SK-N-DZ (cell line): ENCODE measurements at places on chromosomes 7 and 10.
A peak's percentile ranks its signal among the peaks of the same experiment; 100 is the strongest.

DNA sequence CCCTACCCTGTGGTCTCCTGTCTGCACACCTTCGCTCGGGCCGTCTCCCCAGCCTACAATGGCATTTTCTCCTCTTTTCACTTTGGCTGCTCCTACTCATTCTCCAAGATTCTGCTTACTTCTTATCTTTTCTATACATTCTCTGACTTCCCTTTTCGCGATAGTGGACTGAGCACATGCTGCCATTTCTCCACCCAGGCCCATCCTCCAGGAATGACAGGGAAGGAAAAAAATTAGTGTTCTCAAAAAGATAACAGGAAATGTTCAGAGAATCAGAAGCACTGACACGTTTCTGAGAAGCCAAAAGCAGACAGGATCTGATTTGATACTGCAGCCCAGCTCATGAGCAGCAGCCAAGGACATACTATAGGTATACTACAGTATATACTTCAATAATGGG, 6.4 kb upstream of the ANXA11 start:
- DNase-seq: no peak

- no peak for DNase-seq
These were observed 184.7 kb downstream of the PLPP4 start for GRCh38 chr10:120641695-120642094.

DNA sequence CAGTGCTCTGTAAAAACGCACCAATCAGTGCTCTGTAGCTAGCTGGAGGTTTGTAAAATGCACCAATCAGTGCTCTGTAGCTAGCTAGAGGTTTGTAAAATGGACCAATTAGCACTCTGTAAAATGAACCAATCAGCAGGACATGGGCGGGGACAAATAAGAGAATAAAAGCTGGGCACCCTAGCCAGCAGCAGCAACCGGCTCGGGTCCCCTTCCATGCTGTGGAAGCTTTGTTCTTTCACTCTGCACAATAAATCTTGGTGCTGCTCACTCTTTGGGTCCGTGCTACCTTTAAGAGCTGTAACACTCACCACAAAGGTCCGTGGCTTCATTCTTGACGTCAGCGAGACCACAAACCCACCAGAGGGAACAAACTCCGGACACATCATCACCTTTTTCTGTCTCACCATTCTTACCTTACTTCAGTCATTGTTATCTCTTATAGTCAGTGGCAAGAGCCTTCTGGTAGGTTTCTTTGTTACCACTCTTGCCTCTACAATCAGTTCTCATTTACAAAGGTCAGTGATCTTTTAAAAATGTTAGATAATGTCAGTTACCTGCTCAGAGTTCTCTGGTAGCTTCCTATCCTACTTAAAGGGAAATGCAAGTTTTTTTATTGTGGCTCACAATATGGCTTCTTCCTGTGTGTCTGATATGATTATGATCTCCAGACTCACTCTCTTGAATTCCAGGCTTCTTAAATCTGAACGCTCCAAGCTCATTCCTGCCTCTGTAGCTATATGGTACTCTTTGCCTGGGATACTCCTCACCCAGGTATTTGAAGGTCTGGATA, 4.5 kb downstream of the STAM start:
- no peak for DNase-seq

DNA sequence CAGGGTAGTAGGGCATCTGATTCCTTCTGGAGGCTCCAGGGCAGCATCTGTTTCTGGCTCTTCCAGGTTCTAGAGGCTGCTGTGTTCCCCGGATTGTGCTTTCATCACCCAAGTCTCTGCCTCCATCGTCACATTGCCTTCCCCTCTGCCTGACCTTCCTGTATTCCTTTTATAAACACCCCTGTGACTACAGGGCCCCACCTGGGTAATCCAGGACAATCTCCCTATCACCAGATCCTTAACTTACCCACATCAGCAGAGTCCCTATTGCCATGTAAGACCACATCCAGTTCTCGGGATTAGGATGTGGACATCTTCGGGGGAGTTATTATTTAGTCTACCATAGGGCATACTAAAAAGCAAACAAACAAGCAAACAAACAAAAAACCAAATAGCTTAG, 39.4 kb upstream of the AGR3 start:
- DNase-seq: no peak

DNA sequence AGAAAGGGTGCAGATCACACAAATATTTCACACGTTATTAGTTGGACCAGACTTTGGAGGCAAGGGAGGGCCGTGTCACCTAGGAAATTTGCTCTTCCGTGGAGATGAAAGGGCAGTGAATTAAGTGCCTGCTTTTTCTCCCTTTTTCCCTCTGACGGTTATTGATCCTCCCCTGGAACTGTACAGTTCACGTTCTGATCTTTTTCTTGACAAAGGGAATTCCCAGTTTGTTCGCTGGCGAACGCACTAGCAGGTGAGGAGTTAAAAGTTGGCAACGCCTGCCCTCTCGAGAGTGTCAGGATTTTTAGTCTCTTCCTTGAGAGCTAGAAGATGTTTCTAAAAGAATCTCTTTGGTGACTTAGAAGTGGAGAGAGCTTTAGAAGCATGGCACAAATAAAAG, 111.5 kb downstream of the TCF7L2 start:
- no peak for DNase-seq

DNA sequence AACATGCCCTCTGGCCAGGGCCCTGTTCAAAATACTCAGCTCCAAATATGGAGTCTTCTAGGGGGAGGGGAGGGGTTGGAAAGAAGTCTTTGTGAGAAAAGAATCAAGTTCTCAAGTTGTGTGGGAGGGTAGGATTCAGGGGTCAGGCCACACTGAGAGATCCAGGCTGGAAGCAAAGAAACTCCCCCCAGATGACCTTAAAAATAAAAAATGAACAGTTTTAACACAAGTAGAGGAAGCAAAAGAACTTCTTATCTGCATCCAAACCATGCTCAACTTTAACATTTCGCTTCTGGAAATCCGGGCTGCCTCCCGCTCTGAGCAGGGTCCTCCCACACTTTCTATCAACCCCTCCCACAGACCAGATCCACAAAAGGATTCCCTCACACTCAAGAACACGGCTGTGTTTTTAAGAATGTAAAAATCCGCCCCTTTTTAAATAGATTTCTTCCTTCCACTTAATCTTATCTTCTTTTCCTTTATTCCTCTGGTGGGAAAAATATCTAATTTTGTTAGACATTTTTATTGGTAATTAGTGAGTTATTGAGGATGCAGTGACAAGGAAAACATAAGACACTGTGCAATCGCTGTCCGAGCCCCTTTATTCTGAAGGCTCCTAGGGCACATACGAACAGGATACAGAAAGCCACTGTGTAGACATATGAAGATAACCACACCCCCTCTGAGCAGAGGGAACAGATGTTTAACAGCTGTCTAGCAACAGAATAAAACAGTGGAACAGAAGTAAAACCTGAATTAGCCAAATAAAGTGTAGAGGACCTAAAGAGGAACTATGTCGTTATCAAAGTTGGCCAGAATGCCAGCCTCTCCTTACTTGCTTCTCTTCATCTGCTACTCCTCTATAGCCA, 43.8 kb downstream of the CYTH3 start:
- DNase-seq: no peak

DNA sequence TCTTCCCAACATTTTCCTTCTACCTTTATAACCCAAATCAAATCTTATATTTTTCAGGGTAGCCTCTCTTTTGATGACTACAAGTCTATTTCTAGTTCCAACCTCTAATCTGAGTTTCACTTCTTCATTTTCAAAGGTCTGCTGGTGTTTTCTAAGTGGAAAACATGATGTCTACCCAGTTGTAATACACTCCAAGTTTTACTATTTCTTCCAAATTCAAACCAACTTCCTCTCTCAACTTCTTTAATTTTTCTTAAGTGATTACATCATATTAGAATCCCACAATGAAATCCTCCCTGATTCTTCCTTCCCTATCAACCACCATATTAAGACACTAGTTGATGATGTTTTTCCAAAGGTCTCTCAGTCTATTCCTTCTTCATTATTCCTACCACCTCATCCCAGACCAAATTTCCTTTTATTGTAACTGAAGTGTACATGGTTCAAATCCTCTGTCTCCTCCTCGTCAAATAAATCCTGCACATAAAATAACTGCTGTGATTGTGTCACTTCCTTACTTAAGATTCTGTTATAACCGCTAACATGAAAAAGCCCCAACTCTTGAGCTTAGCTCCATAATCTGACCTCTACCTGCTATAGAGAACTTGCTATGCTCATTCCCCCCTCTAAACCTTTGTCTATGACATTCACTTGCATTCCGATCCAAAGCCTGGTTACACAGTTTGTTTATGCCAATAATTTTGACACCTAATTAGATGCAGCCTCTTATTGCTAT, 12.7 kb downstream of the TAS2R38 start:
- DNase-seq: no peak

DNA sequence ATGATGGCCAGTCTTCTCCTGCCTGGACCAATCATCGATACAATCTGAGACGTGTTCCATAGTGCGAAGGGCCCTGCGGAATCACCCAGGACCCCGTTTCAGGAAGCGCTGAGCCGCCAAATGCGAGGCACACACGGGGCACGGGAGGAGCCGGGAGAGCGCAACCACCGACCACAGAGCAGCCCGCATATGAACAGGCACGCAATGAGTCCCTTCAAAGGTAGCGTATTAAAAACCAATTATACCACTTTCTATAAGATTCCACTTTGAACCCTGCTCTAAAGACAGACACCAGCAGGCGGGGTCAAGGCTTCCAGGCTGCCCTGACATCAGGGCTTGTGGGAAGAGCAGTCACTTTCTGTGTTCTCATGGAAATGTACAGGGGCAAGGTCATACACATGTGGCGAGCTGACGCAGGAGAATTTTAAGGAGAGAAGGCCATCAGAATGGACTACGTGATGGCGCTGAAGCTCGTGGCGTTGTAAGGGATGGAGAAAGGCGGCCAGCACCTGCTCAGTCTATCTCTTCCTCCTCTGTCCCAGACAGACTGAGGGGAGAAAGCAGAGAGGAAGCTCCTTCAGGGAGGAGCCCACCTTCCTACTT, 46.2 kb downstream of the AMZ1 start:
- DNase-seq: no peak

DNA sequence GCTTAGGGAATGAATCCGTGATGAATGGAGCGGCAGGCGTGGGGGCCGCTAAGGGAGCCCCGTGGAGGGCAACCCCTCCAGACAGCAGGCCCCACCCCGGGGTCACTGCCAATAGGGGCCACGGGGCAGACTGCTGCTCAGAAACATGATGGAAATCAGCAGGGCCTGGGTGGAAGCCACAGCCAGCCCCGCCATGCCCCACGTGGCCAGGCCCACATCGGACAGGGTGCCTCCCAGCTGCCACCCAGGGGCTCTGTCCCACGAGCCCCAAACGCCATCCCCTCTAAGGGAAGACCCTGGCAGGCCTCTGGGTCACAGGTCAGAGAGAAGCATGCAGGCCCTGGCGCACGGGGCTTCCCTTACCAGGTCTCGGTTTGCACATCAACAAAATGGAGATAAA, 28.4 kb downstream of the TNRC18 start:
- DNase-seq: no peak

GRCh38 chr7:5417106-5418071, 6.2 kb downstream of the TNRC18 start:
- peak; percentile 70 for DNase-seq

DNA sequence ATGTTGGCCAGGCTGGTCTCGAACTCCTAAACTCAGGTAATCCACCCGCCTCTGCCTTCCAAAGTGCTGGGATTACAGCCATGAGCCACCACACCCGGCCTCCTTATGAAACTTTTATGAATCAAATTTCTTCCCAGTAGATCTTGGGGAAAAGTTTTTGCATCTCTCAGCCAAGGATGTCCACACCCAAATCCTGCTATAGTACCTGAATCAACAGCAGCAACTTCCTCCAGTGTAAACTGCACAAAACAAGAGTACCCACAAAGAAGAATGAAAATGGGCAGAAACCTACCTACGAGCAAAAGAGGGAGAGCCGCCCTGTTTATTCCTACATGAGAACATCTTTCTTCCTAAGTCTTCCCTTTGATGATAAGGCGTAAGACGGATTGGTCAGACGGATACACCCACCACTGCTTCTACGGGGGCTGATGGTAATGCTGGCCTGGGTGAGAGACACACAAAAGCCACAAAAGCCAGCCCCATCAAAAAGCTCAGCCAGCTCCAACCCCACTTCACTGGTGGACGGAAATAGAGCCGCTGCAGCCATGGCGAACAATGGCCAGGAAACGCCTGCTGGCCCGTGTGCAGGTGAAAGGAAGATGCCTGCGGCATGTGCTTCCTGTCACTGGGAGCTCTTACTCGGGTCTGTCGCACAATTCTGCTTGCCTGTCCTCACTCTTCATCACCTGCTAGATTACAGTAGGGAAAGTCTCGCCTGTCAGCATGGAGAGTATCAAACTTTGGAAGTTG, 10.4 kb downstream of the JCAD start:
- DNase-seq: no peak

DNA sequence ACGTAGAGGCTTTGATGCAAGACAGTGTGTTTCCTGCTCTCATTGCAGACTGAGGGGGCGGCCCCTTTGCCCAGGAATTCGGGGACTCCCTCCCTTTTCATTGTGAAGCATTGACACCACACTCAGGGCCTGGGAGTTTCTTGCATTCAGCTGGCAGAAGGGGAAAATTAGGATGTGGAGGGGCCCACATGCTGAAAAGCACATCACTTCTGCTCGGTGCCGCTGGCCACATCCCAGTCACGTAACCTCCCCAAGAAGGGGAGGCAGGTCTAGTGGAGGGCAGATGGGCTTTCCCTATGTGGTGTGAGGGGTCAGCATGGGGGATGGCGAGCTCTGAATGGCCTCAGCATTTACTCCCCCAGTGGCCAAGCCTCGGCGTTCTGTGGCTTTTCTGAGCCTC, 47.9 kb downstream of the ADCY1 start:
- DNase-seq: no peak

DNA sequence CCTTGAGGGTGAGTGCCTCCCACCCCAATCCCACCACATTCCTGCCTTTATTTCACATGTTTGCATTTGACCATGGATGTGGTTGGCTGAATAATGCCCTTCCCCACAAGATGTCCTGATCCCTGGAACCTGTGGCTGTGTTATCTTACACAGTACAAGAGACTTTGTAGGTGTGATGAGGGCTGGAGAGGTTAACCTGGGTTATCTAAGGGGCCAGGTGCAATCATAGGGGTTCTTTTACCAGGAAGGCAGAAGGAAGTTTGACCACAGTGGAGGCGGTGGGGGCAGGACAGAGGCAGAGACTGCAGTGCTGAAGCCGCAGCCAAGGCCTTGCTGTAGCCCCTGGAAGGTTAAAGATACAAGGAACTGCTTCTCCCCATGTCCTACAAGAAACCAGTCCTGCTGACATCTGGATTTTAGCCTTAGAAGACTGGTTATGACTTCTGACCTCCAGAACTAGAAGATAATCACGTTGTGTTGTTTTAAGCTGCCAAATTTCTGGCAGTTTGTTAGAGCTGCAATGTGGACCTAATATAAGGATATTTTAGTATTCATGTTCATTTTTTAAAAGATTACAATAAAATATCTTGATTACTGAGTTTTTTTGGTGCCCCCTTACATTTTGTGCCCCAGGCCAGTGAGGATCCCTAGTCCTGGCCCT, 136.6 kb downstream of the ARHGAP22 start:
- no peak for DNase-seq

DNA sequence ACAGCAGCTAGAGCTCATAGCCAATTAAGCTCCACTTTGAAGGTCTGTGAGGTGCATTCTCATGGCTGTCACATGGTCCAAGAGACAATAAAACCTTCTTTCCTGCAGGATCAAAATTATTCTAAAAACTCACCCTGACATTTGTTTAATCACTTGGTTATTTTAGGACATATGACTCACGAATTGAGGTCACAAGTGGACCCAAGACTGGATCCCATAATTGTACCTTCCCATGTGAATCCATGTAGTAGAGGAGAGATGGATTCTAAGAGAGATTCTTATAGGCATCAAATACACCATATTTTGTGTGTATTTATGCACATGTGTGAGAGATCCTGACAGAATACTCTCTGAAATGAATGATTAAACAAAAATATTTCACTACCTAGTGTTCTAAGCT, 18.1 kb downstream of the POLR1F start:
- DNase-seq: no peak
